M059J (cell line): ENCODE measurements at places on chromosomes 7 and 10. TPM values are rescaled to one million over a fixed set of nuclear protein-coding genes. Genes with fewer than 3 reads are reported as not detected.

NRG3 gene
- total RNA-seq, result not detected in 2 replicates

LIPJ gene
- not detected in 2 replicates for total RNA-seq

SEMA3D gene
- 8.1 and 9.2 TPM in 2 replicates for total RNA-seq

SCIN gene
- total RNA-seq, result 0.27 and 0.67 TPM in 2 replicates

RADIL gene
- not detected in 2 replicates for total RNA-seq

SLIT1 gene
- total RNA-seq, result not detected in 2 replicates

NUTM2A gene
- total RNA-seq, result 0.20 and 2.4 TPM in 2 replicates

CPN1 gene
- total RNA-seq, result not detected in 2 replicates

FKBP6 gene
- total RNA-seq, result not detected in 2 replicates

GJC3 gene
- total RNA-seq, result not detected in 2 replicates

CRYGN gene
- total RNA-seq, result not detected in 2 replicates

OPN4 gene
- total RNA-seq, result 0.52 TPM in 1 of 2 replicates, not detected in the other

CC2D2B gene
- total RNA-seq, result not detected in 2 replicates

STOX1 gene
- total RNA-seq, result 0.30 and 2.2 TPM in 2 replicates

CPA5 gene
- total RNA-seq, result not detected in 2 replicates

SPDYE8 gene
- total RNA-seq, result not detected in 2 replicates

CLDN4 gene
- total RNA-seq, result 0.62 and 1.1 TPM in 2 replicates

DNA sequence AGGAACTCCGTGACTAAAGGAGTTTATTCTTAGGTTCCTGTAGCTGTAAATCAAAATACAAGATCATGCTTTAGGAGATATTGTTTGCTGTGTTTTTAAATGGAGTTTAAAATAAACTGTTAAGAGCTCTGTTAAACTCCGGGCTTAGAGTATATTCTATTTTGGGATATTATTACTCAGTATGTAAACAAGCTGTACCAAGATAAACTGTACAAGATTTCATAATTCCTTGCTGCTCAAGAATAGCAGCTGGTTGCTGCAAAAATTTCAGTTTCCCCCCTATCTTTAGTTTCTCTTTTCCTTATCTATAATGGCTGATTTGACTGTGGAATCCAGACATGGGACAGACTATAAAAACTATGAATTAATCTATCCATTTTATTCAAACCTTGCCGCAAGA lies 215.7 kb downstream of the HTR7 start:
- peak; percentile 9 for DNase-seq

DNA sequence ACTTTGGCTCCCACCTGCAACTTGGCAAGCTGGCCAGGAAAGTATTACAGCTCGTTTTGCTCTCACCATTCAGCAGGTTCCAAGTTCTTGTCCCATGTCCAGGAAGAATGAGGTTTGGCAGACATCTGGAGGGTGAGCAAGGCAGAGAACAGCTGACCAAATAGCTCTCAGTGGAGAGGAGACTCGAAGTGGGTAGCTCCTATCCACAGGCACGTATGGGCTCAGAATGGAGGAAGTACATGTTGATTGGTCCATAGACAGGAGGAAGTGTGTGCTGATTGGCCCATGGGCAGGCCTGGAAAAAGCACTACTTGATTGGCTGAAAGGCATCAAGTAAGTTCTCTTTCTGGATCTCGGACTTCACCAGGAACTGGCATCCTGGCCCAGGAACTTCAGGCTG lies 3.0 kb upstream of the NCAPG2 start:
- no peak for DNase-seq

- no peak for DNase-seq
Observed at GRCh38 chr7:25786936-25787335, 365.1 kb upstream of the NFE2L3 start.

GRCh38 chr10:33257439-33258080 lies 76.9 kb downstream of the NRP1 start:
- DNase-seq, result no peak

GRCh38 chr7:30505174-30505697 lies 607 bp upstream of the GGCT start:
- no peak for DNase-seq

DNA sequence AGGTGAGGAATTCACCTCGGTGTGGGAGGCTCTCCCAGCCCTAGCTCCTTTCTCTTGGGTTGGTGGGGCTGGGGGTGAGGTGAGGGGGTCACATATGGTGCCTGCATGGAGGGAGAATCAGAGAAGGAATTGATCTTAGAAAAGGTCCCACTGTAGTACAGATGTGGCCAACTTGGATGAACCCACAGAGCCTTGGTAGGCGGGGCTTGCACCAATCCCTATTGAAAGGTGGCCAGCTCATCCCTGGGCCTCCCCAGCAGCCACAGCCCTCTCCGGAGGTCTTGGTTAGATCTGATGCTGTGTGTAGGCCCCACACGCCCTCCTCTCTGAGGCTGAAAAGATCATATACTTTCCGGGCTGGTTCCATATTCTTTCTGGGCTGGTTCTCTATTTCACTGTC lies 19.0 kb downstream of the HKDC1 start:
- no peak for DNase-seq

DNA sequence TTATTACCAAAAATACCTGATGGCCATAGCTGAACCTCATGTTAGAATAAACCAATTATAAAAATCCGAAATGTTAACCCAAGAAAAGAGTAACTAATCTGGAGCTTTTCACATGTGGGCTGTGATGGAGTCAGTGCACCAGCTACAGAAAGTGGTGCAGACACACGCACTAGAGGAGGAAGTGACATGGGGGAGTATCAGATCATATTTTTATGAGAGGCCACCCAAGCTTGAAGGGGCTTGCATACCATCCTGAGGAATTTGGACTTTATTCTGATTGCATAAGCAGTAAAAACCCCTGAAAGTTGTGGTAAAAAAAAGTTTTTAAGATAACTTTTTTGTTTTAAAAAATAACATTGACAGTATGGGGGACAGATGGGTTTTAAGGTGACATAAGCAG lies 1148.5 kb upstream of the CELF2 start:
- DNase-seq, result no peak

GRCh38 chr10:112689327-112690072 lies 242.5 kb downstream of the VTI1A start:
- DNase-seq, result peak; percentile 2

DNA sequence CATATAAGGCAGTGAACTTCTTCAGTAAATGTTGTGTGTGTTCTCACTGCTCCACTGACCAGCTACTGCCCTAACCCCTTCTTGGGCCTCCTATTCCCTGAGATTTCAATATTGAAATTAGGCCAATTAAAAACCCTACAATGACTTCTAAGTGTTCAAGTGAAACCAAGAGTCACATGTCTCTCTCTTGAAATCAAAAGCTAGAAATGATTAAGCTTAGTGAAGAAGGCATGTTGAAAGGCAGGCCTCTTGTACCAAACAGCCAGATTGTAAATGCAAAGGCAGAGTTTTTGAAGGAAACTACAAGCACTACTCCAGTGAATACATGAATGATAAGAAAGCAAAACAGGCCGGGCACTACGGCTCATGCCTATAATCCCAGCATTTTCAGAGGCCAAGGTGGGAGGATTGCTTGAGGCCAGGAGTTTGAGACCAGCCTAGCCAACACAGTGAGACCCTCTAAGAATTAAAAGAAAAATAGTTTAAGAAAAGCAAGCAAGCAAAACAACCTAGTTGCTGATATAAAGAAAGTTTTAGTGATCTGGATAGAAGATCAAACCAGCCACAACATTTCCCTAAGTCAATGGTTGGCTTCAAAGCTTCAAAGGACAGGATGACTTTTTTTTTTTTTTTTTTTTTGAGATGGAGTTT lies 22.3 kb downstream of the BRAF start:
- DNase-seq, result no peak

DNA sequence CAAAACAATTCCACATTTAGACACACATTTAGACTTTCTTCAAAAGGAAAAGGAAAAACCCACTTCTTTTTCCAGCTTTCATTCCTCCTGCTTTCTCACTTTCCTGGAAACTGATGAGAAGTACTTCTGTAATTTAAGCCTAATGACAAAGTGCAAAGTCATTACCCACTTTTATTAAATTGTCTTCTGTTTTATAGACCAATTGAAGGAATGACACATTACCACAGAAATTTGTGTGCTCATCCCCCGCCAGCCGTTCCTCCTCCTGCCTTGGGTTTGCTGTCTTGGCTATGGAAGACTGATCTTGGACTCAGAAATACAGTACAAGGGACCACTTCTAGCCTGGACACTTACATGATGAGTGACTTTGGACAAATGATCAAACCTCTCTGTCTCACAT lies 717.8 kb downstream of the SORCS3 start:
- peak; percentile 26 for DNase-seq

- no peak for DNase-seq
Observed at GRCh38 chr7:28006491-28006890, 174.1 kb downstream of the JAZF1 start.

DNA sequence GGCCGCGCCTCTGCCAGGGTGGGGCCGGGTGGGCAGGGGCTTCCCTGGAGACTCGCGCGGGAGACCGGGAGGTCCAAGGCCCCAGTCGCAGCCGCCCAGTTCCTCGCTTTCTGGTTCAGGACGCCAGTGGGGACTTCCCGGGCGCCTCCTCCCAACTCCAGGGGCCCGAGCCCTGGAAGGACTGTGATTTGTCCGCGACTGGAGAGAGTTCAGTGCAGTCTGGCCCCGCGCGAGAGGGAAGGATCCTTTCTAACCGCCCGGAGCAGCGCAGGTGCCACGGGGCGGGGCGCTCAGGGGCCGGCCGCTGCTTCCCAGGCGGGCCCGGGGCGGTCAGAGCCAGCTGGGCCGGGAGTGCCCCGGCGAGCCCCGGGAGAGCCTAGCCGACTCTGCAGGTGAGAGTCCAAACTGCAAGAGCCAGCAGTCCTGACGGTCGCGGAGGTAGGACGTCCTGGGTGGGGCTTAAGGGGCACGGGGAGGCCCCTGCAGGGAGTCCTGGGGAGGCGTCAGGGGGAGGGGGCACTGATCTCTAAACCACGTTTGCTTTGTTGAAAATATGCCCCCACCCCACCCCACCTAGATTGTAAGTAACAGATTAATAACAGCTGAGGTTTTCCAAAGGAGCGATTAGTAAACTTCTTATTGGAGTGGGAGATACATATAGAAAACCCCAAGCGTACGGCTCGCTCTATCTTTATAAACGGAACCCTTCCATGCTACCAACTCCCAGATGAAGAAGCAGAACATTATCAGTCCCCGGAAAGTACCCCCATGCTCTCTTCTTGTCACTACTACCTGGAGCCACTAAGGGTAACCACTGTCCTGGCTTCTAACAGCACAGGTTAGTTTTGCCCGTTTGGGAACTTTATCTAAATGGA lies 8.2 kb downstream of the NKX2-3 start:
- no peak for DNase-seq

- DNase-seq, result no peak
Observed at GRCh38 chr7:146922782-146923181, 806.2 kb downstream of the CNTNAP2 start.

- peak; percentile 84 for DNase-seq
Observed at GRCh38 chr10:99775850-99776249, 6.6 kb upstream of the ABCC2 start.

GRCh38 chr7:100544967-100545359 lies 6.0 kb downstream of the AGFG2 start:
- peak; percentile 51 for DNase-seq

GRCh38 chr10:72659694-72660093 lies 32.2 kb upstream of the MCU start:
- peak; percentile 53 for DNase-seq

- DNase-seq, result no peak
Observed at GRCh38 chr10:10903620-10904019, 114.1 kb upstream of the CELF2 start.

- DNase-seq, result no peak
Observed at GRCh38 chr10:113442336-113442735, 110.5 kb upstream of the HABP2 start.

DNA sequence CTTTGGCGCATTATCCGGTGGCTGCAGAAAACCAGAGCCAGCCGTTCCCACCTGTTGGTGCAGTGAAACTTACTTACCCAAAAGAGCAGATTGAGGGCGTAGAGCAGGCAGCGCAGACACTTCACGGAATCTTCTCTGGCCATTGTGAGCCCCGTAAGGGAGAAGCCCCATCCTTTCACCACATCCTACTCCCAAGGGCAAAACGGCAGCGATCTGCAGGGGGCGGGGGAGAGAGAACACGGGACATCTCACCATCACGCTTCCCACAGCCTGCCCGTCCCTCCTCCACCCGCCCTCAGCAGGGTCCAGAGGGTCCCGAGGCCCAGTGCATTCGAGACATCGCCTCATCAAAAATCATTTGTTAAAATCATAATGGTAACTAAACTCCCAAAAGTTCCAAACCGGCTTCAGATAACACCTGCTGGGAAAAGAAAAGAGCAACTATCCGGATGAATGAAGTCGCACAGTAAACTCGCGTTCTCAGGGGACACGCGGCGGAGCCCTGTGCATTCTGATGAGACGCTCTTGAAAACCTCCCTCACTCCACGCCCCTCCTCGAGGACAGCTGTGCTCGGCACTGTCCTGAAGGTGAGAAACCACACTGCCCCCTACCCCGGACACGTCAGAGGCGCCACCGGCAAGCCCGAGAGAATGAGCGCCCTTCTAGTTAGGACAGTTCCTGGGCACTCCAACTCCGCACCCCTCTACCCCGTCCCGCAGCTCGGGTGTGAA lies 1.2 kb downstream of the TSPAN12 start:
- DNase-seq, result peak; percentile 23

DNA sequence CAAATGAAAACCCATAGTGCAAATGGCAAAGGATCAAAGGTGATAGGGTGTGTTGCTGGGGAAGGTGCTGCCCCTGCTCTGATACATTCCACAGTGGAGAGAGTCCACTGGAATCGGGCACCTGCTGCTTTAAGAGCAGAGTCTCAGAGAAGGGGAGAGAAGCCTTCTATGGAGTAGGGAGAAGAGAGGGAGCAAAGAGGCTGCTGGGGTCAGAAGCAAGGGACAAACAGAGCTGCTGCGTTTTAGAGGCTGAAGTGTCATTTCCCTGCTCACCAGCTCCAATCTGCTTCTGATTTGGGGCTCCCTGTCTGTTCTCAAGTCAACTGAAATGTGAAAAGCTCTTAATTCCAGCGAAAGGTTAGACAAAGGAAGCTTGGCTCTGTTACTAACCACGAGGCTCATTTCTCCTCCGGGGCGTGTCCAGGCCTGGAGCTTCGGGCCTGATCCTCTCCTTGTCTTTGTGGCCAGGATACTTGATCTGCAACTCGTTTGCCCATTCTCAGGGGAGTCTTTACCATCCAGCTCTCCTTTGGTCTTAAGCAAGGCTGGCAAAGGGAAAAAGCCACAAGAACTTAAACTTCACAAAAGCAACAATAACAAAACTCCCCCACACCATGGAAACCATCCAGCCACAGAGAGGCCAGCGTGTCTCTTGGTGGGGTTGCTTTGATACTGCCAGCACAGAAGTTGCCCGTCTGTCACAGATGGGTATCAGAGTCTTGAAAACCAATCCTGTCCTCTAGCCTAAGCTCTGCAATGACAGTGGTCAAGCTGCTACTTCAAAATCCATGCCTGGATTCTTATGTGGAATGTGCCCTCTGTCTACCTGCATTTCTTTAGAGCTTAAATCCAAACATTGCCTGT lies 692.6 kb downstream of the SUGCT start:
- peak; percentile 88 for DNase-seq

GRCh38 chr7:68904630-68905029 lies 693.6 kb upstream of the AUTS2 start:
- DNase-seq, result peak; percentile 77

DNA sequence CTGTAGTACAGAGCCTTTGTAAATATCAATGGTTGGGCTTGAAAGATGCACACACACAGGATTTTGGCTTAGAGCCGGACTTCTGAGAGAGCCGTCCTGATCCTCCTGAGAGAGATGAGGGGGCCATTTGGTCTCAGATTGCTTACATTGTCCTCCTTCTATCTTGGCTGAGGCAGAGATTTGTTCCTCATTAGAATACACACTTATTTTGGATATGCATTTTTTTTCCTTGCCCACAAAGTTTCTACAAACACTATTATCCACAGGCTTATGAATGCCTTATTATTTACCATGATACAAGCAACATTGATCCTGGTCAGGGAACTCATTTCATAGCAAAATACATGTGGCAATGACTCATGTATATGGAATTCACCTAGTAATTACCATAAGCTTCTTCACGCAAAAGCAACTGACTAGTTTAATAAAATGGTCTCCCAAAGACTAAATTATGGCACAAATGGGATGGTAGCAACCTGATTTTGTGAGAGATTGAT lies 175.3 kb downstream of the MDFIC start:
- DNase-seq, result peak; percentile 50
